Mammary epithelial cell (primary cell): ENCODE measurements at places on chromosomes 16 and 17. TPM values are rescaled to one million over a fixed set of nuclear protein-coding genes. Genes with fewer than 3 reads are reported as not detected.

NACA2 gene
- not detected in 2 replicates for total RNA-seq

C16orf46 gene
- total RNA-seq: 0.17 TPM

TEDC2 gene
- total RNA-seq: 4.0 and 7.2 TPM in 2 replicates

UNC13D gene
- total RNA-seq: 5.8 TPM

FBF1 gene
- 13.5 TPM for total RNA-seq

HIC1 gene
- total RNA-seq: 0.67 TPM

MYCBPAP gene
- 0.43 and 9.6 TPM in 2 replicates for total RNA-seq

FA2H gene
- total RNA-seq: not detected in 2 replicates

LCAT gene
- total RNA-seq: 13.0 TPM

ADAP2 gene
- total RNA-seq: 3.5 TPM

COG4 gene
- total RNA-seq: 42.7 TPM

KCNJ12 gene
- total RNA-seq: not detected in 2 replicates

KRTAP9-6 gene
- not detected in 2 replicates for total RNA-seq

CNP gene
- total RNA-seq: 55.0 and 72.6 TPM in 2 replicates

CNGB1 gene
- 0.45 TPM in 1 of 2 replicates, not detected in the other for total RNA-seq

EEF2KMT gene
- 19.2 and 26.2 TPM in 2 replicates for total RNA-seq

SLFN12 gene
- total RNA-seq: 22.2 TPM

STAT5A gene
- total RNA-seq: 0.32 and 1.7 TPM in 2 replicates
